Camera-type eye (tissue), 1 donor: ENCODE measurements at places on chromosomes 6 and 20. TPM values are rescaled to one million over a fixed set of nuclear protein-coding genes. Genes with fewer than 3 reads are reported as not detected.

The PPP1R16B gene
- total RNA-seq: 7.5 TPM

The BPIFB2 gene
- total RNA-seq: not detected

The ARG1 gene
- total RNA-seq: 4.5 TPM

The CPNE5 gene
- total RNA-seq: 10.8 TPM

The GNAS-AS1 gene
- 1.8 TPM for total RNA-seq

The DIDO1 gene
- total RNA-seq: 78.8 TPM

The VGLL2 gene
- 2.8 TPM for total RNA-seq

The KHDC1L gene
- total RNA-seq: 1.0 TPM

The YWHAB gene
- 128 TPM for total RNA-seq

The TMEM151B gene
- total RNA-seq: 10.2 TPM

The UBE2C gene
- total RNA-seq: 15.3 TPM

The NNAT gene
- 237 TPM for total RNA-seq

The DACT2 gene
- total RNA-seq: 15.9 TPM

The EYA4 gene
- 7.7 TPM for total RNA-seq

The TRIM15 gene
- total RNA-seq: not detected

The GLYATL3 gene
- not detected for total RNA-seq

The UFL1 gene
- total RNA-seq: 43.0 TPM

The TRIM31 gene
- total RNA-seq: not detected

The TAAR9 gene
- total RNA-seq: not detected

The SLC17A2 gene
- not detected for total RNA-seq

The PSORS1C2 gene
- not detected for total RNA-seq

The DSP gene
- total RNA-seq: 98.2 TPM

The WFDC10B gene
- total RNA-seq: not detected

The GMPR gene
- 13.1 TPM for total RNA-seq

The POU3F2 gene
- 5.4 TPM for total RNA-seq

The C6orf58 gene
- total RNA-seq: not detected

The OR2W1 gene
- total RNA-seq: not detected

The PLEKHG1 gene
- 66.2 TPM for total RNA-seq

The JPH2 gene
- total RNA-seq: 14.8 TPM

The UTRN gene
- total RNA-seq: 235 TPM

The PTPRK gene
- 107 TPM for total RNA-seq

The LATS1 gene
- 52.7 TPM for total RNA-seq

The HMGCLL1 gene
- 15.2 TPM for total RNA-seq

The TMEM74B gene
- total RNA-seq: 7.1 TPM

The MTCH1 gene
- total RNA-seq: 175 TPM

The TCP11 gene
- 0.99 TPM for total RNA-seq

The EPB41L1 gene
- 105 TPM for total RNA-seq

The HTR1E gene
- 0.33 TPM for total RNA-seq

The ZNF311 gene
- total RNA-seq: 2.9 TPM

The SIRPB2 gene
- 1.2 TPM for total RNA-seq

The MAS1 gene
- total RNA-seq: 0.05 TPM

The FLRT3 gene
- 32.1 TPM for total RNA-seq

The ELOVL2 gene
- 19.6 TPM for total RNA-seq

The COX4I2 gene
- total RNA-seq: 3.2 TPM

The POU5F1 gene
- total RNA-seq: not detected

The FUT9 gene
- total RNA-seq: 8.0 TPM

The TSHZ2 gene
- 14.7 TPM for total RNA-seq

The HS3ST5 gene
- 2.7 TPM for total RNA-seq

The GRM1 gene
- 2.9 TPM for total RNA-seq

The TP53TG5 gene
- not detected for total RNA-seq

The ZNF165 gene
- 0.82 TPM for total RNA-seq

The FAM229B gene
- total RNA-seq: 26.5 TPM

The SOX18 gene
- 7.1 TPM for total RNA-seq

The OLIG3 gene
- not detected for total RNA-seq

The HLA-DQA1 gene
- 0.38 TPM for total RNA-seq

The TRAPPC3L gene
- total RNA-seq: 0.38 TPM

The OXT gene
- not detected for total RNA-seq
